ENCODE measurements at places on chromosomes 11 and 22.

- no peak for DNase-seq
Observed at GRCh38 chr22:28560046-28560742, 119.4 kb downstream of the TTC28 start.

GRCh38 chr11:36257351-36257750 lies 31.9 kb downstream of the COMMD9 start:
- DNase-seq = no peak

DNA sequence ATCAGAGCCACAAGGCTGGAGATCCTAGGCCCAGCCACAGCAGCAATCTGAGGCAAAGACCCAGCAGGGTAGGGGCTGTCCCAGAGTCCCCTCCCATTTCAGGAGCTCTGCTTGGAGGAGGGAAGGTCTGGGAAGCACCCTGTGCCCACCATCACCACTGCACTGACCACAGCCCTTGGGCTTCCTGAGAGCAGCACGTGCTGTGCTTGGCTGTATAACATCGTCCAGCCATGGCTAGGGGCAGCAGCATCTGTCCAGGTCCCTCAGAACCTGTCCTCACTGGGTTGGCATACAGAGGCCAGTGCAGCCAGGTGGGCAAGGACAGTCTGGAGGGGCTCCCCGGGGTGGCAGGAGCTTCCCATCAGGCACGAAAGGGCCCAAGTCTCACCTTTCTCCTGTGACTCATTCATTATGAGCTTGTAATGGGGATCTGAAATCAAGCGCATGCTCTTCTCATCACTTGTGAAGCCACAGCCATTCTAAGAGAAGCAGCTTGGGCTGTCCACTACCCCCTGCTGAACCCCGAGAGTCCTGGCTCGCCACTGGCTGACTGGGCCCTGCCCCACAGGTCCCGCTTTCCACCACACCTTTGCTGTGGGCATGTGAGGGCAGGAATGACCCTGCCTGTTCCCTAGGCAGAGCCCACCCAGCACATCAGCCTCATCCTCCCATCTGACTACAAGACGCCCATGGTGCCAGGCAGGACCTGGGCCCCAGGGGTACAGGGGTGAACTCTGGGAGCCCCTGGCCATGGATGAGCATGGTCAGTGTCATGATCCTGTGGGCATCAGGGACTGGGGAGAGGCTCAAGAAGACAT lies 83.3 kb downstream of the MED15 start:
- DNase-seq = no peak

DNA sequence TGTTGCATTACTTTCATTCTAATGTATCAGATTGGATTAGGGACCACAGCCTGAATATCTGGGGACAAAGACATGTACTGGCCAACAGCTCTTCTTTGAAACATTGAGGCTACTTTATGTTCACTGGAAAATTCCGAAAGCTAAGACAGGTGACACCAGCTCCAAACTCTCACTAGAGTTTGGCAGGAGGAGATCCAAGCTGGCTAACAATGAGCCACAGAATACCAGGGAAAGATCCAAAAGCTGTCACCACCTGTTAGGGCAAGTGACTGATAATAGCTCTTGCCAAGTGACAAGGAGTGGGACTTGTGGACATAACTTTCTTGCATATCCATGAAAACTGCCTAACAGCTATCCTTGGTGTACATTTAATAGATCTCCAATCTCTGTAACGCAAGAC lies 333.3 kb downstream of the TTC28 start:
- DNase-seq = no peak

- no peak for DNase-seq
Observed at GRCh38 chr11:75320046-75320618, 31.3 kb downstream of the ARRB1 start.

DNA sequence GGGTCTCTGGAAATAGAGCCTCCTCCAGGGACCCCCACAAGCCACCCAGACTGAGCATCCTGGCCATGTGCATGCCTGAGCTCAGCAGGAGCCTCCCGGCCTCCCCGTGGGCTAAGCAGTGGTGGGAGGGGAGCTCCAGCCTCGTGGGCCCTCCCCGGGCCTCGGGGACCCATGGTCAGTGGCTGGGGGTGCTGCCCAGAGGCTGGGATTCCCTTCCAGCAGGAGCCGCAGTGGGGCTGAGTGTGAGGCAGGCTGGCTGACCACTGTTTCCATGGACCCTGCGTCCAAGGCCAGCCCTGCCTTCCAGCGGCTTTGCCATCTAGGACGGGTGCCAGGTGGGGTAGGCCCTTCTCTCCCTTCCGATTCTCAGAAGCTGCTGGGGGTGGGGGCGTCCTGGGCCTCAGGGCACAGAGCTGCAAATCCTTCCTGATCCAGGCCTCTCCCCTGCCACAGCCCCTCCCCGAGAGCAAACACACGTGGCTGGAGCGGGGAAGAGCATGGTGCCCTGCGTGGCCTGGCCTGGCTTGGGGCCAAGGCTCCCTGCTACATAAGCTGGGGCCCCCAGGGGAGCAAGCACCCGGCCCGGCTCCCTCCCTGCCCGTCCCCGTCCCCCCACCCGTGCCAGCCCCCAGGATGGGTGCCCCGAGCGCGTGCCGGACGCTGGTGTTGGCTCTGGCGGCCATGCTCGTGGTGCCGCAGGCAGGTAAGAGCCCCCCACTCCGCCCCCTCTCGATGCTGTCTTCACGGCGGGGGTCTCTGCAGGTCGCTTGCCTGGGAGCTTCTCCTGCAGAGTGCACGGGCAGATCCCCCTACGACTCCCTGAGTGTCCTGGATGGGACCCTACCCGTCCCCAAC lies at the start of gene MUC5B:
TSS of gene MUC5B (plus strand) at position 576 of the 855 bp plus-strand sequence. CDS start at position 634, 58 bp downstream.
- DNase-seq = no peak

DNA sequence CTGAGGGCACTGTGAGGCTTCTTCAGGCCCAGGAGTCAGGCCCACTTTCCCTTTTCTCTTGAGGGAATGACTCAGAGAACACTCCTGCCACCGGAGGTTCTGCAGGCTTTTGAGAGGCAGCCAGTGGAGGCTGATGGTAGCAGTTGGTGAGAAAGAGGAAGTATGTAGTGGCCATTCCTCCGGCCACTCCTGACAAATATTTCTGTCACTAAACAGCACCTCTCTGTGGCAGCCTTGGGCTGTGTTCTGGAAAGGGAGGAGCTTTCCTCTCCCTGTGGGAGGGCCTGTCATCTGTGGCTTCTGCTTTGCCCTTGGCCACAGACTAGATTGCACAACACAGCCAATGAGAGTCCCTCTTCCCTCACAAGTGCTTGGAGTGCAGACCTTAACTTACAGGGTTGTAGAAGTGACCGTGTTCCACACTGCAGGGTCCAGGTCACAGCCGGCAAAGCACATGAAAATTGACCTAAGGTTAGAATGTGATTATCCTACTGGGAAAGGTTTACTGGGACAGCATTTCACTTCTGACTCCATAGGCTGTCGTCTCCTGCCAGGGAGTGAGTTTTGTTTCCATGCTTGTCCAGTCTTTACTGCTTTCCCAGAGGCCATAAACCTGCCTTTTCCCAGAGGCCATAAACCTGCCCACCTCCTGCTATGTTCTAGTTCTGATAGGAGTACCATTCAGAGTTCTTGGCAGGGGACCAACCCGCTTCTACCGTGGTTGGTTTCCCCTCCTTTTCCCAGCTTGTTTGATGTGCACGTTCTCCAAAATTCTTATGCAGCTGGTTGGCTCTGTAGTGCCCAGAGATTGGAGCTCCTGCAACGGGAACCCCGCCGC lies 33.3 kb downstream of the MARK2 start:
- DNase-seq = no peak

DNA sequence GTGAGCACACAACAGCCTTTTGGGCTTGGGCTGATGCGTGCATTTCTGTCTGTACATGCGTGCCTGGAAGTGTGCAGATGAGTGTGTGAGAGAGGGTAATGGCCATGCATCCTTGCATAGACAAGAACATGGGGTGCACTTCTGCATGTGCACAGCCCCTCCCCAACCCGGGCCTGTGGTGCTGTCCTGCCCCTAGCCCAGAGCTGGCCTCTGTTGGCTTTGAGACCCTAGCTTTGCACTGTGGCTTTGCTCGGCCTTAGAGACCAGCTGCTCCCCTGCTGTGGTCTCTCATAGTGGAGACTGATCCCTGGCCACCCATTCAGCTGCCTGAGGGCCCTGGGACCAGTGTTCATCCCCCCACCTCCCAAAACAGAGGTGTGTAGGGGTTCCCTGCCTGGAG lies 25.4 kb downstream of the ST3GAL4 start:
- DNase-seq = no peak
